ENCODE measurements at places on chromosomes 6 and 20.

DNA sequence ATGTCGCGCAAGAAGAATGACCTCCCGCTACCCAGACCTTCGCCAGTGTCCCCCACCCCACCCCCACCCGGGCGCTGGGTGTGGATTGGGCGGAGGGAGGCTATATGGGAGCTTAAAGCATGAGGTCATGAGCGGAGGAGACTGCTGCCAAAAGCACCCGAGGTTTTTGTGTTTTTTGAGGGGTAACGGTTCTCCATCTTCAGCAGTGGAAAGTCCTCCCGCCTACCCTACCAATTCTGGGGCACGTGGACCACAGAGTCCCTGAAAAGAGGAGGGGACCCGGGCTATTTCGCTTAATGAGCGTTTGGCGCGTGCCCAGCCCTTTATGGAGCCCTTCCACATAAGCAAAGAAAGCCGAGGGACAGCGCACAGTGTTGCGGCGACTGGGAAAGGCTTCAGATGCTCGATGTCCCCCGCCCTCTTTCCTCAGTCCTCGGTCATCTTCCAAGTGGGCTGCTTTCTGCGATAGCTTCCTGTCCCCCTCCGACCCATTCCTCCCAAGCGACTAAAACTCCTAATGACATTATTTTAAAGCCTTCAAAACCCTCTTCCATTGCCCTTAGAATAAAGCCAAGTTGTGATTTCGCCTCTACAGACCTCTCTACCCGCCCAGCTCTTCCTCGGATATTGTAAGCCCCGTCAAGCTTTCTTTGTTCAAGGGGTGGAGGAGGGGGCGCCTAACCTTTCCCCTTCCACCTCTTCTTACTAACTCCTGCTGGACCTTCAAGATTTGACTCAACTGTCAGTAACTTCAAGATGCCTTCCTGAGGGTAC, 2.1 kb upstream of the TRERF1 start:
- no peak for DNase-seq

DNA sequence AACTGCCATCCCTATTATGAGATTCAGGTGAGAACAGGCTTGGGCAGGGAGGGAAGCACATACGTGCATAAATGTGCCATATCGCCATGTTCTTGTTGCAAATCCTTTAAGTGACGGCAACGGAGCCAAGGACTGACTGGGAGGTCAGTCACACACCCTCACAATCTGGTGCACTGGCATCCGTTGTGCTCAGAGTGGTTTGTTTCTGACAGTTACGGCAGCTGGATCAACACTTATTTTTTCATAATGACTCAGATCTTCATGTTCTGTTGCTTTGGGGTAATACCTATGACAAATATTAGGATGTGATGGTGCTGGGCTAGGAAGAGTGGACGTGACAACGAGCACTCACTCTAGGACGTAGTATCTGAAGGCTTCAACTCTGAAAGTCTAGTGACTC, 56.2 kb upstream of the PREP start:
- peak; percentile 21 for DNase-seq

DNA sequence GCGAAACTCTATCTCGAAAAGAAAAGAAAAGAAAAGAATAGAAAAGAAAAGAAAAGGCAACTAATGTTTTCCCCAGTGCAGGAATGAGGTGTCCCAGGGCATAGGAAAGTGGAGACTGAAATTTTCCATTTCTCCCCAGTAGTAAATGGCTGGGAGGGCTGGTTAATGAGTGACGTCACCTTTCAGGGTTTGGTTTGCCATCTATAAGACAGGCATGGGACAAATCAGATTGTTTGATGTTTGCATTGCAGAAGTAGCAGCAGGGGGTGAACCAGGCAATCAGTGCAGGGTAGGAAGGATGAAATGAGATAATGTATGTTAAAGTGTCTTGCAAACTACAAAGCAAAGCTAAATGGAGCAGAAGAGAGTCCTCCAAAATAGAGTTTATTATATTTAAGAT, 533.4 kb downstream of the PKHD1 start:
- DNase-seq, result no peak

GRCh38 chr20:19886661-19887288, 128.7 kb downstream of the RIN2 start:
- DNase-seq, result no peak

GRCh38 chr20:25669826-25670422, 26.7 kb downstream of the ZNF337 start:
- DNase-seq, result no peak

Data from CD4-positive, alpha-beta T cell treated with Interferon gamma for 1 hour (primary cell).